HCT116 (cell line): ENCODE measurements at places on chromosomes 1 and 21.
A peak's percentile ranks its signal among the peaks of the same experiment; 100 is the strongest.

GRCh38 chr21:40331172-40331571 lies 463.9 kb downstream of the PCP4 start:
- no peaks in the 10 kb centered on the region for H3K27me3 ChIP-seq
- DNase-seq = no peak
- no peaks in the 10 kb centered on the region for H3K36me3 ChIP-seq

DNA sequence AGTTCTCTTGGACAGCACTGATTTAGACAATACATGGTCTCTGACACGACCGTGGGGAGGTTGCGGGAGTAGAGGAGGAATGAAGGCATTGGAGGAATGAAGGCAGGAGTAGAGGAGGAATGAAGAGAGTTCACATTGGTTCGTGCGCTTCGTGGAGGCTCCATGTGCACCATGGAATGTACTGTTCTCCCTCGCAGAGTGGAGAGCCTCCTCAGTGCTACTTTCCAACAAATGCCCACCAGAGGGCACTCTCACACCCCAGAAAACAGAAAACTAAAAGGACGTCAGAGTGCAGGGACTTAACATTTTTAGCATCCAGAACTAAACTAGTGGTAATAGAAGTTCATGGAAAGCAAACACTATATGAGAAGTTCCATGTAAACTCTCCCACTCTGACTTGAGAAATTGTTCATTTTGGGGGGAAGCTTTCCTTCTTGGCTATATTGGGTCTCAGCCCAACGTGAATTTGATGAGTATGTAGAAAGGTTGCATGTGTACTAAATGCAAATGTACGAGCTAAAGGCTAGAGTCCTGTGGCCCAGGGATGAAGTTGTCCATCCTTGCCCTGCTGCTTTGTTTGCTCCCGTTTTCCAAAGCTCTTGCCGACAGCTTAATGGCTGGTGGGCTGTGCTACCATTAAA lies 211.6 kb downstream of the LMX1A start:
- no peaks in the 10 kb centered on the region for H3K36me3 ChIP-seq
- H3K4me1 ChIP-seq = no peaks in the 10 kb centered on the region
- no peak overlapping the region for H3K4me3 ChIP-seq

- H3K27me3 ChIP-seq = 0 out of 2 replicates have a peak, but pooled peaks cover 3% of the 10 kb centered on the region
- DNase-seq = no peak
- H3K4me3 ChIP-seq = no peak overlapping the region
Measured at GRCh38 chr1:153503766-153504165, 32.0 kb downstream of the S100A6 start.

- no peaks in the 10 kb centered on the region for H3K36me3 ChIP-seq
- H3K4me3 ChIP-seq = peak overlapping the region; percentile 14; the same call in 1 of the 2 replicates
- no peak for DNase-seq
Measured at GRCh38 chr1:93662481-93663207, 19.0 kb downstream of the BCAR3 start.

DNA sequence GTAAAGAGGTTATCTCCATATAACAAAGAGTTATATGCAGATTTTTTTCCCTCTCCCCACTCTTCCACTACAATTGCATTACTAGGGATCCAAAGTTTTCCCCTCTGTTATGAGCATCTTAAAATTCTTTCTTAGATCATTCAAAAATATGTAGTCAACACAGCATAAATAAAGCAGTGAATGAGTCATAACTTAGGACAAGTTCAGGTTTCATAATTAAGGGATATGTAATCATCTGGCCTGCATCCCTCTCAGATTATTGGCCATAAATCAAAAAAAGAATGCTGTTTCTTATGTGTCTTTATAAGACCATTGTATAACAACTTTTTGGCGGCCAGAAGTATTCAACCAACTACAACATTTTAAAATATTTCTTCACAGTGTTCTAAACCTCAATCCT lies 1526.1 kb downstream of the KCNT2 start:
- H3K36me3 ChIP-seq = no peaks in the 10 kb centered on the region
- H3K27me3 ChIP-seq = no peaks in the 10 kb centered on the region
- no peak overlapping the region for H3K4me3 ChIP-seq
- no peaks in the 10 kb centered on the region for H3K4me1 ChIP-seq
- DNase-seq = no peak

- H3K36me3 ChIP-seq = no peaks in the 10 kb centered on the region
- peaks cover 9% of the 10 kb centered on the region; the same call in 1 of the 2 replicates for H3K4me1 ChIP-seq
- H3K27me3 ChIP-seq = no peaks in the 10 kb centered on the region
- 0 out of 2 replicates have a peak overlapping the region, but pooled peaks have one; percentile 1 for H3K4me3 ChIP-seq
- DNase-seq = peak; percentile 15
Measured at GRCh38 chr1:170562646-170563338, 30.8 kb downstream of the GORAB start.

DNA sequence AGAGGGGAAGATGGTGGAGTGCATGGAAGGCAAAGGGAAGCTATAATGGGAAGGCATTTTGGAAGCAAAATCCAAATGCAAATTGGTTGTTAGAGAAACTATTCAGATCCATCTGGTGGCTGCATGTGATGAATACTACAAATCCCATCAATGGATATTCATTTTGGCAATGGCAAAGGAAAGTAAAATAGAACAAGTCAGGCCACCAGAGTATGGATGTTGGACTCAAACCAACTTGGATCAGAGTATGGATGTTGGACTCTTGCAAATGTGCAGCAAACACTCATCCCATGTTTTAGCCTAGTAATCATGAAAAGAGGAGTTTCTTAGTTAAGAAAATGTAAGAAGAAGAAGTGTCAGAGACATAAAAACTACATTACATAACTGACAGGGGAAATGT lies 289.6 kb upstream of the DAB1 start:
- no peaks in the 10 kb centered on the region for H3K36me3 ChIP-seq
- DNase-seq = no peak
- H3K4me3 ChIP-seq = no peak overlapping the region
- H3K4me1 ChIP-seq = no peaks in the 10 kb centered on the region
- no peaks in the 10 kb centered on the region for H3K27me3 ChIP-seq
- H3K27ac ChIP-seq = no peak overlapping the region

DNA sequence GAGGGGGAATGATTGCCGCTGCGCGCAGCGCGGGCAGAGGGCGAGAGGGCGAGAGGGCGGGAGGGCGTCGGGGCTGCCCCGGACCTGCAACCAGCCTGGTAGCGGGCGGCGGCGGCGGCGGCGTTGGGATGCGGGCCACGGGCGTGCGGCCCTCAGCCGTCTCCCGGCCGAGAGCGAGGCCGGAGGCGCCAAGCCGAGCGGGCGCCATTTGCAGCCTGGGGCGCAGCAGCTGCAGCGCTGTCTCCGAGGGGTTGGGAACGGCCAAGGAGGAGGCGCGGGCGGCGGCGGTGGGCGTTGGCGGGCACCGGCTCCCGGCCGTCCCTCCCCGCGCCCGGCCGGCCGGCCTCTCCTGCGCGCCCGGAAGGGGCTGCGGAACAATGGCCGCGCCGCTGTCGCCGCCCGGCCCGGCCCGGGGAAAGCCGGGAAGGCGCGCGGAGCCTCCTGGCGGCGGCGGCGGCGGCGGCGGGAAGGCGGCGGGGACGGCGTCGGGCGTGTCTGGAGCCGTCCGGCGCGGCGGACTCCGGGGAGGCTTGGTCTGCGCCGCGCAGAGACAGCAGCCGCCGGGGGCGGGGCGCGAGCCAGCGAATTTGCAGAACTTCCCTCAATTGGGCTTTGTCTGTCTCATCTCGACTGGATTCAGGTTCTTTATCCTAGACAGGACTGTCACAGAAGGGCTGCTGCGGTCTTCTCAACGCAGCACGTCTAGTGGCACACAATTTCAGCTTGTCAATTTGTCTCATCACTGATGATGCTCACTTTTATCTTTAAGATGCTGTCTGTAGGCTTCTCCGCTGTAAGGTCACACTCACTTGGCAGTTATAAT lies 35.7 kb downstream of the ZBTB8B start:
- peaks cover 17% of the 10 kb centered on the region for H3K4me1 ChIP-seq
- H3K36me3 ChIP-seq = no peaks in the 10 kb centered on the region
- peak overlapping the region; percentile 94 for H3K27ac ChIP-seq
- H3K27me3 ChIP-seq = no peaks in the 10 kb centered on the region
- peak overlapping the region; percentile 59 for H3K4me3 ChIP-seq

- H3K4me3 ChIP-seq = peak overlapping the region; percentile 71; the same call in 1 of the 2 replicates
- H3K36me3 ChIP-seq = peaks cover 58% of the 10 kb centered on the region
- H3K27me3 ChIP-seq = no peaks in the 10 kb centered on the region
- H3K4me1 ChIP-seq = peaks cover 33% of the 10 kb centered on the region
- no peak overlapping the region for H3K27ac ChIP-seq
- DNase-seq = no peak
Measured at GRCh38 chr1:150576794-150577556, 2.4 kb downstream of the MCL1 start.

DNA sequence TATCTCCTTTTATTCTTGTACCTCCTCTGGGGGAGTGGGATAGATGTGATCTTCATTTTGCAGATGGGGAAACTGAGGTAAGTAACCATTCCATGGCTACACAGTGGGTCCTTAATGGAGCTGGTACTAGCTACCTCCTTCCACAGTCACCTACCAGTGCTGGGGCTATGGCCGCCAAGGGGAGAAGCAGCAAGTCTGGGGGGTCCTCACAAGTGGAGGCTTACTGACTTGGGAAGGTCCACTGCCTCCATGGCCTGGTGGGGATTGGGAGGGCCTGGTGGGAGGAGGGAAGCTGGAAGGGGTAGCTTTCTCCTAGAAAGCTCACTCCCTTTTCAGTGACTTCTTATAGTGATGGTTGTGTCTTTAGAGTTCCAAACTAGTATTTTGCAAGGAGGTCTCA lies 5.9 kb upstream of the FOXO6 start:
- no peaks in the 10 kb centered on the region for H3K36me3 ChIP-seq
- H3K4me3 ChIP-seq = no peak overlapping the region
- H3K27me3 ChIP-seq = no peaks in the 10 kb centered on the region
- peaks cover 29% of the 10 kb centered on the region for H3K4me1 ChIP-seq
- no peak overlapping the region for H3K27ac ChIP-seq

GRCh38 chr1:20371883-20372282 lies 81.2 kb downstream of the VWA5B1 start:
- peaks cover 21% of the 10 kb centered on the region for H3K4me1 ChIP-seq
- no peak overlapping the region for H3K4me3 ChIP-seq
- H3K27ac ChIP-seq = no peak overlapping the region
- DNase-seq = no peak
- H3K27me3 ChIP-seq = peaks cover 8% of the 10 kb centered on the region; the same call in 1 of the 2 replicates
- no peaks in the 10 kb centered on the region for H3K36me3 ChIP-seq
